Chondrocyte (in vitro differentiated cells): ENCODE measurements at places on chromosomes 7 and 10. TPM values are rescaled to one million over a fixed set of nuclear protein-coding genes. Genes with fewer than 3 reads are reported as not detected.

GRCh38 chr10:5325076-5325475 lies 39.7 kb upstream of the UCN3 start:
- no peak for DNase-seq
- no peak overlapping the region for H3K27ac ChIP-seq
- peaks cover 12% of the 10 kb centered on the region for H3K27me3 ChIP-seq
- no peak overlapping the region for H3K4me3 ChIP-seq
- H3K36me3 ChIP-seq: no peaks in the 10 kb centered on the region

The ANKRD61 gene
- not detected in 3 replicates for total RNA-seq

The GDF2 gene
- total RNA-seq: not detected in 3 replicates

DNA sequence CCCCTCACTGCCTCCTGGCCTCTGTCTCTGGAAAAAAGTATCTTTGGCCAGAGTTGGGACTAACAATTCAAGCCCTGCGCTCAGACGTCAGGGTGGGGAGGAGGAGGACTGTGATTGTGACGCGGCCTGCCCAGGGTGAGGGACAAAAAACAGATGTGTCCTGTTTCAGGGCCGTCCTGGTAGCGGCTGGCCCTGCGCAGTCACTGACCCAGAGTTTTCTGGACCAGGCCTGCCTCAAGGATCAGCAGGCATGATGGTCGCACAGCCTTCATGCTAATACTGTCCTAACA lies 110.1 kb downstream of the CYTH3 start:
- DNase-seq: no peak
- no peak overlapping the region for H3K27ac ChIP-seq
- H3K4me3 ChIP-seq: no peak overlapping the region
- H3K36me3 ChIP-seq: peaks cover 15% of the 10 kb centered on the region
- no peaks in the 10 kb centered on the region for H3K27me3 ChIP-seq

- no peak overlapping the region for H3K4me3 ChIP-seq
- no peak for DNase-seq
- H3K27me3 ChIP-seq: no peaks in the 10 kb centered on the region
- no peak overlapping the region for H3K27ac ChIP-seq
- H3K4me1 ChIP-seq: peaks cover 20% of the 10 kb centered on the region
- H3K36me3 ChIP-seq: peaks cover 13% of the 10 kb centered on the region
These were observed 120.0 kb upstream of the SAMD8 start for GRCh38 chr10:74991435-74991834.

- peaks cover 12% of the 10 kb centered on the region for H3K4me1 ChIP-seq
- no peak for DNase-seq
- H3K27ac ChIP-seq: no peak overlapping the region
- H3K27me3 ChIP-seq: no peaks in the 10 kb centered on the region
These were observed 32.3 kb downstream of the SLC16A9 start for GRCh38 chr10:59677253-59677831.

DNA sequence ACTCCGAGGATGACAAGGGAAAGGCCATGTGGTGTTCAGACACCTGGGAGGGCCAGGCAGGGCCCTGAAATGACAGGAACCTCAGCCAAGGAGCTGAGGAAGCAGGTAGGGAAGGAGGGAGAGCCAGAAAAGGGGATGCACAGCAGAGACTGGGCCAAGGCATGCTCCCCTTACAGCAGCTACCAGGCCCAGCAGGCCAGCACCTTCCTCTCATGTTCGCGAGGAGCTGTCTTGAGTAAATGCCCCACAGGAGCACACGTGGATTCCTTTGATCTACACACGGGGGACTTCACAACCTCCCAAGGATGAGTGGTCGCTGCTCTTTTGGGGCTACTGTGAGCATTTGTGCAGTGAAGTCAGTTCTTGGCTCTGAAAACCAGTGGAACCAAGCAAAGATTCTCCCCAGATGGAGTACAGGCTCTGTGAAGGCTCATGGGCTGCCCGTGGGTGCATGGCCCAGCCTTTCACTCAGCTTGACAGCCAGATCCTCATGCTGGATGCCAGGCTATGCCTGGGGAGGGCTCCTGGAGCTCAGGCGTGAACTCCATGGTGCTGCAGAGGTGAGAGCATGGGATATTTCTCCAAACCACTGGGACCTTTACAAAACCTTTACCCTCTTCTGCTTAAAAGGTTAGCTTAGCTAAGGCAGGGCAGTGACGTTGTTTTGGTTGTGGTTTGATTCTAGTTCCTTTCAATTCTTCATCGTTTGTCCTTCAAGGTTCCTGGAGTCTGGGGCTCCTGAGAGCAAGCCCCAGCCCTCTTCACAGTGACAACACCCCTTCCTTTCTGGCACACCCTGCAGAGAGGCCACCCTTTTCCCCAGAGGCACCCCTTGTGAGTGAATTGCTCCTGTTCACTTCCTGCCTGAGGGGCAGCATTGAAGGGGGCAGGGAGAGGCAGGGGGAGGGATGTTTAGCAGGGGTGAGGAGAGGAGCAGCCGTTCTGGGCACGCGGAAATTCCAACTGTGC lies 74.2 kb upstream of the ZPBP start:
- H3K4me3 ChIP-seq: no peak overlapping the region
- DNase-seq: no peak
- no peak overlapping the region for H3K27ac ChIP-seq
- no peaks in the 10 kb centered on the region for H3K27me3 ChIP-seq
- no peaks in the 10 kb centered on the region for H3K36me3 ChIP-seq
- no peaks in the 10 kb centered on the region for H3K4me1 ChIP-seq

DNA sequence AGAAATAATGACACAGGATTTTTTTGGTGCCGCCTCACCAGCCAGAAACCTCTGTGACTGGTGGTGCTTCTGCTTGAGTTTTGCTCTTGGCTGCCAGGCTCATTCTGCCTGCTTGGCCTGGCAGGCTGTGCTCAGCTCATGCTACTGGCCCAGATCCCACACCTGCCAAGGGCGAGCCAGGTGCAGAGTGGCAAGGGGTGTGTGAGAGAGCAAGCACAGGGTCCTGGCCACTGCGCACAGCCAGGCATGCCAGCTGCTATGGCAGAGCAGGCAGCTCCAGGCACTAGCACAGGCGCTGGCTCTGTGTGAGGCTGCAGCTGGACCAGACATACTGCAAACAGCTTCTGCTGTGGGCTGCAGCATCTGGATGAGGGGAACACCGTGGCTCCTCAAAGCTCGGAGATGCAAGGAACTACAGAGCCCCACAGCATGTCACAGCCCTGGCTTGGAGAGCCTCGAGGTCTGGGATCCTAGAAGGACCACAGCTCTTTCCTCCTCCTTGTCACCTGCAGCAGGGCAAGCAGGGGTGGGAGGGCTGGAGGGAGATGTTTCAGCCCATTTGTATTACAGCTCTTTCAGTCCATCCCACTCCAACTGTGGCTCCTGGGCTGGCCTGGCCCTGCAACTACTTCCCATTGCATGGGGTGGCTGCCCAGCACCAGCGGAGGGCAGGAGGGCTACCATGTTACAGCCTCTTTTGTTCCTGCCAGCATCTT lies 313.4 kb upstream of the SEMA3C start:
- H3K4me3 ChIP-seq: no peak overlapping the region
- DNase-seq: peak; percentile 89
- peaks cover 2% of the 10 kb centered on the region for H3K27me3 ChIP-seq
- no peaks in the 10 kb centered on the region for H3K36me3 ChIP-seq
- no peaks in the 10 kb centered on the region for H3K4me1 ChIP-seq
